ENCODE measurements at places on chromosomes 16 and 17. TPM values are rescaled to one million over a fixed set of nuclear protein-coding genes. Genes with fewer than 3 reads are reported as not detected.

Gene SETD1A
- 5.0 TPM for total RNA-seq

Gene KRT32
- not detected for total RNA-seq

Gene CCL4L2
- total RNA-seq: not detected

Gene HOXB2
- total RNA-seq: 16.1 TPM

Gene GP1BA
- total RNA-seq: not detected

Gene HAS3
- total RNA-seq: 6.0 TPM

Gene TPPP3
- total RNA-seq: 0.44 TPM

Gene ZFPM1
- total RNA-seq: 1.7 TPM

Gene LPO
- not detected for total RNA-seq

Gene CCL3
- total RNA-seq: not detected

Gene AGRP
- 1.1 TPM for total RNA-seq

Gene TBC1D16
- 81.8 TPM for total RNA-seq

Gene C17orf113
- total RNA-seq: 1.0 TPM

- no peak for DNase-seq
These were observed 79.4 kb downstream of the CCDC182 start for GRCh38 chr17:57665696-57666095.

- DNase-seq: no peak
These were observed 106.5 kb downstream of the NCOR1 start for GRCh38 chr17:16108871-16109270.

DNA sequence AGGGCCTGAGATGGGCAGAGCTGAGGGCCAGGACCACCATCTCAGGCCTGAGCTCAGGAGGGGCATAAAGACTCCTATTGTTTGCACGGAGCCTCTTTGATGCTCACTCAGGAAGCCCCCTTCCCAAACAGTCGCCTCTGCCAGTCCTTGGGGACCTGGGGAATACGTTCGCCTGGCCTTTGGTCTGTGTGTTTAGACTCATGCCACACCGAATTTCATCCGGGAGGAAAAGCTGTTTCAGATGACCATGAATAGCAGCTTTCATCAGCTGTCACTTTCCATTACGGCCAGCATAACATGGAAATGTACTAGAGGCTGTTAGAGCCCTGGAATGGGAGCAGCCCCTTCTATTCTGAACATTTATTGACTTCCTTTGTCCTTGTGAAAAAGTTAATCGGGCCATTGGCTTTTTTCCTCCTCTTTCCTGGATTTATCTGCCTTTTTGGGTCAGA, 139.0 kb downstream of the HS3ST3A1 start:
- DNase-seq: no peak

- DNase-seq: no peak
These were observed 38.9 kb upstream of the HELZ start for GRCh38 chr17:67283731-67284516.

DNA sequence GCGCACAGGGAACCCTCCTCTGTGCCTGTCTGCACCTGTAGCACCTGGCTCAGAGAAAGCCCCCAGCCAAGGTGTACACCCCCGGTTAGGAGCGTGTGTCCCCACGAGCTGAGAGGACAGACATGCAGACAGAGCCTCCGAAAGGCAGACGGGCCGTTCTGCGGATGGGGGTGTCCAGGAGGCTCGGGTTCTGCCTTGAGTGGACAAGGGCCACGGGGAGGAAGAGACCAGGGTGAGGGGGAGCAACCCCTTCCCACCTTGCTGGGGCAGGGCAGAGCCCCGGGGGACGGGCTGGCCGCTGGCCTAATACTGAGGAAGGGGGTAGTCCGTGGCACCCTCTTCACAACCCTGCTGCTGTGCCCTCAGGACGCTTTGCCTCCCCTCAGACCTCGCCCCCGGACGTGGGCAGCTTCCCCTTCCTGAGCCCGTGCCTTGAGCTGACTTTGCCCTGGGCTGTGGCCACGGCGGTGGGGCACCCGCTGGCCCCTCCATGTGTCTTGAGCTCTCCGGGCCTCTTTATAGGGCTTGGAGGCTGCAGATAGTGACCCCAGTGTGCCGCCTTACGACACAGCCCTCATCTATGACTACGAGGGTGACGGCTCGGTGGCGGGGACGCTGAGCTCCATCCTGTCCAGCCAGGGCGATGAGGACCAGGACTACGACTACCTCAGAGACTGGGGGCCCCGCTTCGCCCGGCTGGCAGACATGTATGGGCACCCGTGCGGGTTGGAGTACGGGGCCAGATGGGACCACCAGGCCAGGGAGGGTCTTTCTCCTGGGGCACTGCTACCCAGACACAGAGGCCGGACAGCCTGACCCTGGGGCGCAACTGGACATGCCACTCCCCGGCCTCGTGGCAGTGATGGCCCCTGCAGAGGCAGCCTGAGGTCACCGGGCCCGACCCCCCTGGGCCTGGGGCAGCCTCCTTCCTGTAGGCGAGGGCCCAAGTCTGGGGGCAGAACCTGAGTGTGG, 5.7 kb downstream of the SLC22A31 start:
- DNase-seq: peak; percentile 57

GRCh38 chr17:2125013-2125535, 70.2 kb downstream of the HIC1 start:
- DNase-seq: no peak

DNA sequence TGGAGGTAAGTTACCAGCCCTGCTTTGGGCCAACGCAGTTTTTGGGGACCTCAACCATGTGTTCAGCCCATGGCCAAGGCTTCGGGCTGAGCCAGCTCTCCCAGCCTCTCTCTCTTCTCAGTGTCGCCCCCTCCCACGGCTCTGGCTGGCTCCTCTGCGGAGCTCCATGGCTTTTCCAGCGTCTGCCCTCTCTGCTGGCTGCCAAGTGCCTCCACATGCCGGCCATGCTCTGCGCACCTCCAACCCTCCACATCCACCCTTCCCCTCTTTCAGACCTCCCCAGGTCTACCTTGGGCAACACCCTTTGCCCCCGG, 23.2 kb downstream of the COTL1 start:
- DNase-seq: no peak

DNA sequence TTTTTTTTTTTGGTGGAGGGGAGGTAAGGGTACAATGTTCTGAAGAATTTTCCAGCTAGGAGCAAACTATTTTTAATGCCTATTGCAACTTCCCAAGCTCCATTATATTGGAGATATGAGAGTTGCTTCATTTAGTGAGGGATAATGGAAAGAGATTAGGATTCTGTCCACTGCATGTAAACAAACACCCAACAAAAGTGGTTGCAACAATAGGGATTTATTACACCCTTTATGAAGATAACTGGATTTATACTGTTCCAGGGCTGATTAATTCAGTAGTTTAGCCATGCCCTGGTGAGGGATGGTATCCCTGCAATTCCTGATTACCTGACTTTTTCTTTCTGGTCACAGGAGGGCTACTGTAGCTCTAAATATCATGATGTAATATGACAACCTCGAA, 40.5 kb downstream of the MAP2K6 start:
- DNase-seq: no peak

DNA sequence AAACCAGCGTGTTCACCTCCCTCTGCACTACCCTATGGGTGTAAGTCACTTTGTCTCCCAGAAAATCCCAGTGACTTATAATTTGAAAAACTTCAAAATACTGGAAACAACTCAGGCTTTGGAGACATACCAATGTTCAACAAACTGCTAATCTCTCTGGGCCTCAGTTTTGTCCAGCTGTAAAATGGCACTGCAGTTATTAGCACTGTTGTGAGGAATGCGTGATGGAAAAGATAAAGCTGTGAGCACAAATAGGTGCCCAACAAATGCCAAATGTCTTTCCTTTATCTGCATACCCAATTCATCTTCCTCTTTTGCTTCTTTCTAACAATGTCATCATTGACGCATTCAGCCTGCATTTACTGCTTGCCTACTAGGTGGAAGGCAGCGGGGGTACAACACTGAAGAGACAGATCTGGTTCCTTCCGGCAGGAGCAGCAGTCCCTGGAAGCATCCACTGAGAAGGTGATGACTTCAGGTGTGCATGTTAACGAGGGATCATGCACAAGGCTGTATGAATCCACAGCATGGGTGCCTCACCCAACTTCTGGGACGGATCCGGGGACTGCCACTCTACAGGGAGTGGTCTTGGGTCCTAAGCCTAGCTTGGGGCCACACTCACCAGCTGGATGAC, 63.4 kb downstream of the CYTH1 start:
- DNase-seq: no peak

DNA sequence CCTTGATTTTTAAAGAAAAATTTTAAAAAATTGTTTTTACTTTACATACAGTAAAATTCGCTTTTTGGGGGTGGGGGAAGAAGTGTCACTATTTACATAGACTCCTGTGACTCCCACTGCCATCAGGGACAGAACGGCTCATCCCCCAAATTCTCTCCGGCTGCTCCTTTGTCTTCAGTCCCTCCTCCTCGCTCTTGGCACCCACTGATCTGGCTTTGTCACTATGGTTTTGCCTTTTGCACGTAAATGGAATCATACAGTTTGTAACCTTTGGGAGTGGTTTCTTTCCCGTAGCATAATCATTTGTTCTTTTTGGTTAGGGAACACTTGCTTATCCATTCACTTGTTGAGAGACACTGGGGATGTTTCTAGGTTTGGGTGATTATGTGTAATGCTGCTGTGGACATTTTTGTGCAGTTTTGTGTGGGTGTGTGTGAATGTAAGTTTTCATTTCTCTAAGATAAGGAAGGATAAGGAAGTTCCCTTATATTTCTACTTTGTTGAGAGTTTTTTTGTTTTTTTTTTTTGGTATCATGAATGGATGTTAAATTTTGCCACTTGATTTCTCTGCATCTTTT, 27.4 kb downstream of the RAB11FIP4 start:
- DNase-seq: no peak

- no peak for DNase-seq
These were observed 31.5 kb downstream of the WSCD1 start for GRCh38 chr17:6101706-6102105.

DNA sequence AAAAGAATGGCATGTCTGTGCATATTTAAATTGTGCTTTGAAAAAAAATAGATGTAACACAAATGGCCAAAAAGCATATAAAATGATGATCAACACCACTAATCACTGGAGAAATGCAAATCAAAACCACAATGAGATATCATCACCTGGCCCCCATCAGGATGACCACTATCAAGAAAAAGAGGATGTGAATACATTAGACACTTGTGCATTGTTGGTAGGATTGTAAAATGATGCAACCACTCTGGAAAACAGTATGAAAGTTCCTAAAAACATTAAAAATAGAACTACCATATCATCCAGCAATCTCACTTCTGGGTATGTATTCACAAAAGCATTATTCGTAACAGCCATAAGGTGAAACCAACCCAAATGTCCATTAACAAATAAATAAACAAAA, 91.5 kb downstream of the SPAG9 start:
- no peak for DNase-seq

- DNase-seq: peak; percentile 36
These were observed 14.4 kb downstream of the EPOP start for GRCh38 chr17:38660097-38661025.

DNA sequence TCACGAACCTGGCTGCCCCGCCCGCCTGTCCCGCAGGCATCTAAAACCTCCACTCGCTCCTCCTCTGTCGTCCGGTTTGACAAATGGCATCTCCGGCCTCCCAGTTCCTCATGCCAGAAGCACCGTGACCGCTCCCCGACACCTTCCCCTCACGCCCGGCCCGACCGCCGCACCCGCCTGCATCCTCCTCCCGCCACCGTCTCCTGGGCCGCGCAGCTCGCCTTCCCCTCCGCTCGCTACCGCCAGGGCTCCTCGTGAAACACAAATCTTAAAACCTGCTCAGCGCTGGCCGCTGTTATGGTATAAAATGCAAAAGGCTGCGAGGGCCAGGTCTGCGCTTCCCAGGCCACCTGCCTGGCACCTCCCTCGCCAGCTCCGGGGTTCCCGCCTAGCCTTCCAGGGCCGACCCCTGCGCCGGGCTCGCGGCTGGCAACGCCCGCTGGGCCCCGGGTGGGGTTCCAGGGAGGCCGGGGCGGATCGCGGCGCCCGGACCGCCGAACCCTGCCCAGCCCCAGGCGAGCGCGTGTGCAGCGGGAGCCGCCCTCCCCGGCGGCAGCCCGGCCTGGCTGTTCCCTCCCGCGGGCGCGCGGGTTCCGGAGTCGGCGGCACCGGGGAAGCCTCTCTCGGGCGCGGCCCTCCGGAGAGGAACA, 488 bp downstream of the SPSB3 start:
- DNase-seq: peak; percentile 90

GRCh38 chr16:22625967-22626366, 115.3 kb downstream of the NPIPB5 start:
- no peak for DNase-seq

GRCh38 chr16:82814059-82814458, 187.3 kb downstream of the CDH13 start:
- DNase-seq: no peak

GRCh38 chr17:78224231-78225087, 7.0 kb upstream of the TMEM235 start:
- DNase-seq: no peak

DNA sequence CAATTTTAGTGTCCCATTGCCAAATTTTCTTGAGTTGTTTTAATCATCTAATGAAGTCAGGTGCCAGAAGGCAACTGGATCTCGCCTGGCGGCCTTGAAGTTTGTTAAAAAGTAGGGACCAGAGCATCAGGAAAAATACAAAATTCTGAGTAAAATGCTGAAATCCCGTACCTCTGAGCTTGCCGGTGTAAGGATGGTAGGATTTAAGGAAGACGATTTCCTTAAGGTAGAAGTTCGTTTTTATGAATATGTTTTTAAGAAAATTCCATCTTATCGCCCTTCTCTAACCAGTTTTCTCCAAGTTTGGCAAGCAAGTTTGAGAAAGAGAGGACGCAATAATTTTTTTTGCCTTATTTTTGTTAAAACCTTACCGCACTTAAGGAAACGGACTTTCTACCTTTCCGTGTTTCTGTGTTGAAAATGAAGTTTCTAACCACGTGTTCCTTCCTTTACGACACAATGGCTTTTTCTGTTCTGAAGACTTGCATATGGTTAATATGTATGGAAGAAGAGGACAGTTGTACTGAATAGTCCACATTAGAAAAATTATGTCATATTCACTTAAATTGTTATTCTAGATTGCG, 748 bp downstream of the ATF7IP2 start:
- no peak for DNase-seq

DNA sequence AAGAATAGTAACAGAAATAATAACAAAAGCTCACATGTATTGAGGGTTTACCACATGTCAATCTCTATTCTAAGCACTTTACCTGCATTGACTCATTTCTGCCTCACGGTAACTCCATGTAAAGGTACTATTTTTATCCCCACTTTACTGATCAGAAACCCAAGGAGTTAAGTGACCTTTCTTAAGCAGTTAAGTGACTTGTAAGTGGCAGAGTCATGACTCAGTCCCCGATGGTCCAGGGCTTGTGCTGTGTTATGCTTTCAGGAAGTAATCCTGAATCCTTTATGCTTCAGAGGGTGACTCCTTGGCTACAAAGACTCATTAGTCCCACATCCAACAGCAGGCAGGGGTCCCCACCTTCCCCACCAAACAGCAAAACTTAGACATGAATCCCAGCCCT, 66.5 kb downstream of the MRM1 start:
- no peak for DNase-seq

DNA sequence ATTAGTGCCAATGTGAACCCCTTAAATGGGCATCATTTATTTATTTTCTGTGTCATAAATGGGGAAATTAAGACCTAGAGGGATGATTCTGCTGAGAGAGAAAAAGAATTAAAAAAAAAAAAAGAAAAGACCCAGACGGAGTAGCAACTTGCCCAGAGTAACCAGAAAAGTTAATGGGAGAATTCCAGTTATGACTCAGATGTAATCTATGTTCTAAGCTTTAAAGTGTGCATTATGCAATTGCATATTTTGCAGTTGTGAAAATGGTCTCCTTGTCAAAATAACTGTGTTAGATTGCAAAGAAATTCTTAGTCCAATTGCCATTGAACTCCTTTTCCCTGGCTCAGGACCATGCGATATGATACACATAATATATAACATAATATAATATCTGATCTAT, 38.6 kb upstream of the TBX2 start:
- no peak for DNase-seq

GRCh38 chr16:3654249-3654991, at the start of gene DNASE1:
DNASE1 (plus strand) TSS chr16:3654691; CDS start chr16:3655374, 683 bp downstream.
- DNase-seq: peak; percentile 92

- DNase-seq: no peak
These were observed 24.8 kb downstream of the TMC7 start for GRCh38 chr16:19008245-19009169.

Measured in H7 (cell line).